ENCODE measurements at places on chromosomes 1 and 21. TPM values are rescaled to one million over a fixed set of nuclear protein-coding genes. Genes with fewer than 3 reads are reported as not detected.

Gene IQCC
- total RNA-seq, result 0.86 TPM

Gene MAN1A2
- total RNA-seq, result 63.5 TPM

Gene KCNH1
- 14.2 TPM for total RNA-seq

- DNase-seq, result no peak
These were observed 61.9 kb downstream of the PTPRU start for GRCh38 chr1:29298246-29298645.

Gene KIAA0040
- total RNA-seq, result 0.64 TPM

DNA sequence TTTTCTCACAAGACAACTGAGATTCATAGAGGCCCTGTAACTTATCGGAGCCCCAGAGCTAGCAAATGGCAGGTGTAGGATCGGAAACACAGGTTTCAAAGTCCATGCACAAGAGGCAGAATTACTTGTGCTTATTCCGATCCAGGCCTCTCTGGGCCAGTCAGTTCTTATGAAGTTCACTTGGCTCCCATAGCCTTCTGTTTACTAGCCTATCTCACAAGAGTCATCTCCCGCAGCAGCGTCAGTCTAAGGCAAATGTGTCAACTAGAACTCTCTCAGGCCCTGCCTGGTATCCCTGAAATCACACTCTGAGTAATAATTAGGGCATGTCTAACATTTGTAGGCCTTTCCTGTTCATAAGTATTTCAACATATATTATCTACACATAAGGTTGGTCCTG is 43.3 kb downstream of the PHC2 start:
- DNase-seq, result peak; percentile 96

- peak; percentile 22 for DNase-seq
These were observed 38.4 kb downstream of the PIK3CD start for GRCh38 chr1:9689971-9690381.

Gene SH2D5
- 3.9 TPM for total RNA-seq

Gene TRIM67
- not detected for total RNA-seq

DNA sequence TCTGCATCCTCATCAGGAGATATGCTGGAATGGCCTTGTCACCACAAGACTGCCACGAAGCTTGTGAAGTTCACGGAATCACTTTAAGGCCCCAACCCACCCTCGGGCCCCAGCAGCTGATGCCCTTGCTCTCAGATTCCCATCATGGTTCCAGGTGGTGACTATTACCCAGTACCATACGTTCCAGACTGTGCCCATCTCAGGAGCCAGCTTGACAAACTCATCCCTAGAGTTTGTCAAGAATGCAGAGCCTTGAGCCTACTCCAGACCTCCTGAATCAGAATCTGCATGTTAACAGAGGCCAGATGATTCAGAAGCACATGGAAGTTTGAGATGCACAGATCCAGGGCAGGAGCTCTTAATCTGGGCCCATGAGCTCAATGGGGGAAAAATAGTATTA is 53.9 kb upstream of the RBM15 start:
- DNase-seq, result no peak

Gene ATAD3C
- under 0.01 TPM for total RNA-seq

- no peak for DNase-seq
These were observed 29.9 kb upstream of the PKP1 start for GRCh38 chr1:201253411-201253810.

Gene ACTN2
- total RNA-seq, result not detected

Gene TPTE
- total RNA-seq, result 0.43 TPM

DNA sequence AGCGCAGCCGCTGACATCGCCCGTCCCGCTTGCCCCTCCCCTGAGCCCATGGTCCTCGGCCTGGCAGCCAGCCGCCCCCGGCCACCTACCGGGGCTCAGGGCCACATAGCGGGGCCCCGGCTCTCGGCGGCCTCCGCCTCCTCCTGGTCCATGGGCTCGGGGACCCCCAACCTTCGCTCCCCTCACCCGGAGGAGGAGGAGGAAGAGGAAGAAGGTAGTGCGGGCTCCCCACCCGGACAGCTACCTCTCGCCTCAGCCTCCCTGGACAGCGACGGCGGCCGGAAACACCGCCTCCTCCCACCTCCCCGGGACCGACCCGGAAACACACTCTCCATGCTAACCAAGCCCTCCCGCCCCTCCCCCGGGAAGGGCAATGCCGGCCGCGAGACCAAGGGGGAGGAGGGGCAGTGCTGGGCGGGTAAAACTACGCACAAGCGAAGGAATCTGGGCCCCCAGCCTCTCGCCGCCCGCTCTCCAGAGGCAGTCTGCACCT is at the start of gene KIAA0319L:
Gene KIAA0319L (minus strand): TSS at position 286 of the 493 bp plus-strand sequence. CDS start 2,912 bp downstream, outside the sequence.
- peak; percentile 70 for DNase-seq

Data from fibroblast of villous mesenchyme (primary cell).